AG04450 (cell line): ENCODE measurements at places on chromosomes 1 and 21. TPM values are rescaled to one million over a fixed set of nuclear protein-coding genes. Genes with fewer than 3 reads are reported as not detected.

- no peak for DNase-seq
These were observed 40.9 kb downstream of the STX6 start for GRCh38 chr1:180981596-180982387.

GRCh38 chr1:29176576-29176975, 5.1 kb downstream of the SRSF4 start:
- no peak for DNase-seq

GRCh38 chr1:59149435-59149834, 147.5 kb upstream of the FGGY start:
- DNase-seq = no peak

GRCh38 chr1:78641558-78641957, 8.1 kb upstream of the IFI44 start:
- DNase-seq = no peak

- no peak for DNase-seq
These were observed 17.0 kb upstream of the BSDC1 start for GRCh38 chr1:32411261-32411660.

DNA sequence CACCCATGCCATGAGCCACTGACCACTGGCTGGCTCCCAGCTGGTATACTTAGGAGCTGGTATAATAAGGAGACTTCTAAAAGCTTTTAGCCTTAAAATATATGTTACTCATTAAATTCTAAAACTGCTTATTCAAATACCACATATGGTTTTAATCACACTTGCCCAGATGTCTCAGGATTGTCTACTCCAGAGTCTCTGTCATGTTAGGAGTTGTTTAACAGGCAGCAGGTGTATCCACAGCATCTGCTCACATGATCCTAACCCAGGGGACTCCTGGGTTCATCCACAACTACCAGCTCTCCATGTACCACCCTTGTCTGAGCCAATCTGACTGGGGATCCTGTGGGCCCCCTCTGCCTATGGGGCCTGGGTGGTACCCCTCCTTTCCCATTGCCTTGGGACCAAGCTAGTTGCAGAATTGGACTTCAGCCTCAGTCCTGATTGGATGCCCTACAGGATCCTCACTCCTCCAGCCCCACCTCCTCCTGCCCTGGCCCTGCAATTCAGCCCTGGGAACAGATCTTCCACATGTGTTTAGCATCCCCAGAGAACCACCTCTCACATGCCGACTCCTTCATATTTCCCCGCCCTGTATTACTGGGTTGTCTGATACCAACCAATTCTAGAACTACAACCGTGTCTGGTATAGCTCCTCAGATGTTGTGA, 61.3 kb downstream of the BCAR3 start:
- no peak for DNase-seq

GRCh38 chr1:227540170-227541098, 22.9 kb upstream of the ZNF678 start:
- DNase-seq = no peak

GRCh38 chr1:197915862-197916499, 1.2 kb upstream of the LHX9 start:
- no peak for DNase-seq

DNA sequence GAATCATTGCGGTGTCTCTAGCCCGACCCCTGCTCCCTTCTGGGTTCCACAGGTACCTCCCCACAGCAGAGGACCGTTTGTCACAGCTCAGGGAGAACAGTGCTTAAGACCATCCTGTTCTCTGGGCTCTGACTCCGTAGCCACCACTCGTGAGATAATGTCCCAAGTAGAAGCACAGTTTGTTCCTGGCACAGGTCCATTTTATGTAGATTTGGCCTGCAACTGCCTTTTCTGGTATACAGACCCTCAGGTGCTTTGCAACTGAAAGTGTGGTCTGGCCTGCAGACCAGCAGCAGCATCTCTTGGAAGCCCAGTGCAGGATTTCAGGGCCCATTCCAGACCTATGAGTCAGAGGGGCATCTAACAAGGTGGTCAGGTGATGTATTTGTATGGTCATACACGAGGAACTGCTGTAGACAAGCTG, 28.4 kb upstream of the TMEM125 start:
- DNase-seq = no peak

GRCh38 chr1:231571904-231572303, 43.4 kb downstream of the TSNAX start:
- no peak for DNase-seq

DNA sequence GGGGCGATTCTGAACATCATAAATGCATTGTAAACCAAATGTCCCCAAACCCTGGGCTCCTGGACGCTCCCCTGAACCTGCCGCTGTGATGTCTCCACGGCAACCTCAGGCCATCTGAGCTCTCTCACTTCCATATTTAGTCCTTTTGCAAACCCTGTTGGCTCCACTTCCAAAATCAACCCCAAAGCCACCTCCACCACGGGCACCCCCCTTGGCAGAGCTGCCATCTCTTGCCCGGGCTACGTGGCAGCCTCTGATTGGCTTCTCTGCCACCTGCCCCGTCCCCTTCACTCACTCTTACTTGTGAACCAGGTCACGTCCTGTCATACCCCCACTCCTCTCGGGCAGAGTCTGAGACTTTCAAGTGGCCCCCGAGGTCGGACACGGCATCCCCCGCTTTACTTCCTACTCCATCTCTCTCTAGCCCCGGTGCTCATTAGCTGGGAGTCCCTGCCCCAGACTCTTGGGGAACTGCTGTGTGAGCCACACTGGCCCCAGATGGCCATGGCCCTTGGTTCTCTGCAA, 15.8 kb downstream of the PRXL2B start:
- no peak for DNase-seq

DNA sequence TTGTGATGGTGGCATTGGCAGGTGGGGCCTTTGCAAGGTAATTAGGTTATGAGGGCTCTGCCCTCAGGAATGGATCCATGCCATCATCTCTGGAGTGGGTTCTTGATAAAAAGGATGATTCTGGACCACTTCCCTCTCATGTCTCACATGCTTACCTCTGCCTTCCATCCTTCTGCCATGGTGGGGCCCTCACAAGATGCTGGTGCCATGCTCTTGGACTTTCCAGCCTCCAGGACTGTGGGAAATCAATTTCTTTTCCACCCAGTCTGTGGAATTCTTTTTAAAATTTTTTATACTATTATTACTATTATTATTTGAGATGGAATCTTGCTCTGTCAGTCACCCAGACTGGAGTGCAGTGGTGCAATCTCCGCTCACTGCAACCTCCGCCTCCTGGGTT, 57.3 kb downstream of the ACBD3 start:
- no peak for DNase-seq

- DNase-seq = no peak
These were observed 366.9 kb downstream of the FAM72C start for GRCh38 chr1:143604887-143605286.

GRCh38 chr1:206679738-206680211, 4.9 kb upstream of the MAPKAPK2 start:
- no peak for DNase-seq

GRCh38 chr21:25535849-25536248, 71.4 kb downstream of the MRPL39 start:
- no peak for DNase-seq

DNA sequence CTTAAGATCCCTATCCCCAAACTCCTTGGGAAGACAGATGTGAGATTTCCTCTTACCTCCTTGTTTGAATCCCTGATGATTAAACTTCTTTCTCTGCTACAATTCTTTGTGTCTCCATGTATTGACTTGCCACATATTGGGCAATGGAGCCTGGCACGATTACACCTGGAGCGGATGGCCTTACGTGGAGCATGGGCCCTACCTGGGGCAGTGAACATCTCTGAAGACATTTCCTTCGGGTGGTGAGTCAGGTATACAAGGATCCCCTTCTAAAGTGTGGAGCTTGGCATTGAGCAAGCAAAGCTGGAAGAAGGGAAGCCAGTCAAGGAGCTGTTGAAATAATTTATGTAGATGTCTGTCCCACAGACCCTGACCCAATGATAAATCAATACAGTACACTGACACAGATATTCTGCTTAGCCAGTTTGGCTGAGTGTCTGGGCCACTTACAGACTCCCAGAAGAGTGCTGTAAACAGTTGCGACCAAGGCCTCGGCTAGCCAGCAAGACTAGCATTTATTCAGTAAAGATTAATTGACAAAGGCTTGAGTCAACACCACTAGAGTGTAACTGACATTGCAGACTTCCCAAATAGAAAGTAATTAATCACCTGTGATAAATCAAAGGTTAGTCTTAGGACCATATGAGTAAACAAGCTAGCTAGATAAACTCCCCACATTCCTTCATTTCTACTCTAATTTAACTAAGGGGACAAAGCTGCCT, 83.1 kb upstream of the KCNK1 start:
- no peak for DNase-seq

GRCh38 chr1:217090060-217090911, 367.1 kb upstream of the ESRRG start:
- no peak for DNase-seq

MYOM3 gene
- polyA plus RNA-seq = not detected in 2 replicates

ITGB2 gene
- 0.04 TPM in 1 of 2 replicates, not detected in the other for polyA plus RNA-seq

RIPK4 gene
- polyA plus RNA-seq = not detected in 2 replicates

KIAA1614 gene
- polyA plus RNA-seq = 3.6 and 4.0 TPM in 2 replicates

ATP1A4 gene
- not detected in 2 replicates for polyA plus RNA-seq

FCRL1 gene
- not detected in 2 replicates for polyA plus RNA-seq

AGMAT gene
- polyA plus RNA-seq = 0.68 and 0.74 TPM in 2 replicates

LCE2A gene
- not detected in 2 replicates for polyA plus RNA-seq

KTI12 gene
- 9.8 and 10.5 TPM in 2 replicates for polyA plus RNA-seq

NMNAT2 gene
- 0.16 and 0.19 TPM in 2 replicates for polyA plus RNA-seq

FAM163A gene
- not detected in 2 replicates for polyA plus RNA-seq
